ENCODE measurements at places on chromosomes 12 and 14.

DNA sequence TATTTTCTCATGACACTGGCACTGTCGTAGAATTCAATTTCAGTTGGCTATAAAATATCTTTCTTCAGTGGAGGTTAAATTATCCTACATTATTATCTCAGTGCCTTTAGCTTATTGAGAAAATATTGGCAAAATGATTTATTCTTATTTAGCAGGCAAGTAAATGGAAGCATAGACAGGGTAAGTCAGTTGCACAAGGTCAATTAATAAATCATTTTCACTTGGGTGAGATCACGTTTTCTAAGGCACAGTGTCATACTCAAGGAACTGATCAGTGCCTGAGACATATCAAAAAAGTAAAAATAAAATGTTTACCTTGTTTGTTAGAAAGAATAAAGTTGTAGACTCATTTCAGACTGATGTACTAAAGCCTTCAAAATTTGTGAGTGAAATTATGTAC is 95.0 kb downstream of the ACSS3 start:
- no peak for DNase-seq

DNA sequence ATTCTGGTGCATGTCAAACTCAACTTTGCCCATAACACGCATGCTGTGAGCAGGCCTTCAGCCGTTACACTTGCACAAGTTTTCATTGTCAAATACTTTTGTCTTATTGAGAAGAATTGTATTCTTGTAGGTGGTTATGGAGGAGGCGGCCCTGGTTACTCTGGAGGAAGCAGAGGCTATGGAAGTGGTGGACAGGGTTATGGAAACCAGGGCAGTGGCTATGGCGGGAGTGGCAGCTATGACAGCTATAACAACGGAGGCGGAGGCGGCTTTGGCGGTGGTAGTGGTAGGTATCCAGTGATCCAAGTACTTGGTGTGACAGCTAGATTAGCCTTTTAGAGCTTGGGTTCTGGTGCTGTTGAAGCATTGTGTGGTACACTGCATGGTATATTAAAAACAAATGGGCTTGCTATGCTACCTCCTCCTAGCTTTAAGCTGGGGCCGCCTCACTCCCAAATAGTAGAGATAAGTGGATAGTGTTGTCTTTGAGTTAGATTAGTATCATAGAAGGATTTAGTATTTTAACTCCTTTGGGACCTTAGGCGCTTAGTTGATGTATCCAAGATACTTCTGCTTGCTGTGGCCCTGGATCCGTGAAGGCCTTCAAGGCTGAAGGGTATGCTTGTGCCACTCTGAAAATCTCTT is 2.5 kb downstream of the HNRNPA1 start:
- DNase-seq, result no peak

- no peak for DNase-seq
These were observed 3.4 kb downstream of the CKB start for GRCh38 chr14:103519043-103519836.

DNA sequence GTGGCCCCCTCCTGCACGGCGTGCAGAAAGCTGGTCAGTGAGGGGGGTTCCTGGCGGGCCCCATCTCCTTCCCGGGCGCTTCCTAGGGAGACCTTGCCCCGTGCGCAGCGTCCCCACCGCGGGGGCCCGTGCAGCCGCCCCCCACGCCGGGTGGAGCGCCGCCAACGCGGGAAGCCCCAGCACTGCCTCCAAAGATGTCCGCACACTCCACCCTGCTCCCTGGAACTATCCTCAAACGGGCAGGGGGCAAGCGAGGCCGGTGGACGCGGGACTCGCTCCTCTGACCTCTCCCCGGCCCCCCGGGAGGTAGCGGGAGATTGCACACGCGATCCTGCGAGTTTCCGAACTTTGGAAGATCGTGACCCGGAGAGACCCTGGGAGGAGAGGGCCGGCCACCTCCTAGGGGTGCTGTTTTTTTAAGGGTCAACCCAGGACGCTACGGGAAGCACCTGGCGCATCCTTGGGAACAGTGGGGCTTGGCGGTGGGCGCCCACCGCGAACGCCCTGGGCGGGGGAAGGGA is 1.5 kb upstream of the FZD10 start:
- DNase-seq, result no peak

GRCh38 chr12:124130691-124131591 is 157.9 kb downstream of the ZNF664 start:
- DNase-seq, result no peak
